ENCODE measurements at places on chromosomes 6 and 20. TPM values are rescaled to one million over a fixed set of nuclear protein-coding genes. Genes with fewer than 3 reads are reported as not detected.

RHAG gene
- total RNA-seq, result 0.07 TPM

TPD52L1 gene
- total RNA-seq, result 50.6 TPM

RBM24 gene
- total RNA-seq, result 9.9 TPM

POM121L2 gene
- total RNA-seq, result 0.04 TPM

FOXC1 gene
- 9.5 TPM for total RNA-seq

PLCB1 gene
- total RNA-seq, result 0.85 TPM

SPTLC3 gene
- 0.07 TPM for total RNA-seq

SPINT3 gene
- total RNA-seq, result not detected

DXO gene
- 11.7 TPM for total RNA-seq

HTR1B gene
- 0.18 TPM for total RNA-seq

KHDC1L gene
- 0.40 TPM for total RNA-seq

DSN1 gene
- 24.7 TPM for total RNA-seq

APOM gene
- total RNA-seq, result 3.0 TPM

TRIM15 gene
- 0.09 TPM for total RNA-seq

RAD21L1 gene
- total RNA-seq, result 0.09 TPM

ULBP1 gene
- 1.0 TPM for total RNA-seq

ADISSP gene
- total RNA-seq, result 176 TPM

CCN6 gene
- not detected for total RNA-seq

LY6G5C gene
- total RNA-seq, result 1.6 TPM

LGSN gene
- 3.3 TPM for total RNA-seq

JPH2 gene
- 1.1 TPM for total RNA-seq

LTB gene
- 0.38 TPM for total RNA-seq

ZC2HC1B gene
- not detected for total RNA-seq

ZNF217 gene
- total RNA-seq, result 20.6 TPM

OLIG3 gene
- total RNA-seq, result not detected

BEND3 gene
- total RNA-seq, result 3.3 TPM

SLC35F1 gene
- total RNA-seq, result not detected

RNF5 gene
- 47.9 TPM for total RNA-seq

TAB2 gene
- total RNA-seq, result 31.5 TPM

All from A549 treated with CORT108297 at 1 μM for 4 hours (cell line).